ENCODE measurements at places on chromosomes 4 and X. TPM values are rescaled to one million over a fixed set of nuclear protein-coding genes. Genes with fewer than 3 reads are reported as not detected.

- DNase-seq: no peak
These were observed 39.3 kb downstream of the SLAIN2 start for GRCh38 chr4:48380583-48381167.

The MAPK10 gene
- polyA plus RNA-seq: 15.5 TPM

DNA sequence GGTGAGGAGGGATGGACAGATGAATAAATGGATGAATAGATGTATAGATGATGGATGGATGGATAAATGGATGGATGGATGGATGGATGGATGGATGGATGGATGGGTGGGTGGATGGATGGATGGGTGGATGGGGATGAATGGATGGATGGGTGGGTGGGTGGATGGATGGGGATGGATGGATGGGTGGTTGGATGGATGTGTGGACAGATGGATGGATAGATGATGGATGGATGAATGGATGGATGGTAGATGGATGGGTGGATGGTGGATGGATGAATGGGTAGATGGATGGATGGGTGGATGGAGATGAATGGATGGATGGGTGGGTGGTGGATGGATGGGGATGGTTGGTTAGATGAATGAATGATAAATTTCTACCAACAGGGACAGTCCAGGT, 207.0 kb upstream of the PSAPL1 start:
- no peak for DNase-seq

DNA sequence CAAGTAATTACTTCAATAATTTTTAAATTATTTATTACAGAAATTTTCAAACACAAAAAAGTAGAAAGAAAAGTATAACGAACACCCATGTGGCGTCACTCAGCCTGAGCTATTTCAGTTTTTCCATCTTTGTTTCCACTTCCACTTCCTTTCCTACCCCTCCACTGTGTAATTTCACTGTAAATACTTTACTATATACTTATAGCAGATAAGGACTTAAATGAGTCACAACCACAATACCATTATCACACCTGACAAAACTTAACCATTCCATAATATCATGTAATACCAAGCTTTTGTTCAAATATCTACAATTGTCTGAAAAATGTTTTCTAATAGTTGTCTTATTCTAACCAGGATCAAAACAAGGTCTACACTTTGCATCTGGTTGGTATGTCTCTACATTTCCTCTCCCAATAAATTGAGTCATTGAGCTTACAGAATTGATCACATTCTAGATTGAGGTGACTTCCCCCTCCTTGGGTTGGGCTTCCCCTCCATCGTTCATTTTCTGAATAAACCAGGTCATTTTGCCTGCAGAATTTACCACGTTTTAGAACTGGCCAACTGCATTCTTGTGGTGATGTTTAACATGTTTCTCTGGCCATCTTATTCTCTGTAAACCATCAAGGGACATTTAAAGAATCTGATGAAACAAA, 48.7 kb downstream of the ATP10D start:
- DNase-seq: no peak

GRCh38 chrX:49995107-49995731, 72.8 kb downstream of the CLCN5 start:
- DNase-seq: no peak

The TMEM128 gene
- polyA plus RNA-seq: 31.3 TPM

- DNase-seq: no peak
These were observed 2.4 kb downstream of the MEPE start for GRCh38 chr4:87835197-87835596.

The SUPT20HL1 gene
- polyA plus RNA-seq: 0.04 TPM

GRCh38 chr4:75235359-75235951, 278.7 kb downstream of the RCHY1 start:
- DNase-seq: no peak

DNA sequence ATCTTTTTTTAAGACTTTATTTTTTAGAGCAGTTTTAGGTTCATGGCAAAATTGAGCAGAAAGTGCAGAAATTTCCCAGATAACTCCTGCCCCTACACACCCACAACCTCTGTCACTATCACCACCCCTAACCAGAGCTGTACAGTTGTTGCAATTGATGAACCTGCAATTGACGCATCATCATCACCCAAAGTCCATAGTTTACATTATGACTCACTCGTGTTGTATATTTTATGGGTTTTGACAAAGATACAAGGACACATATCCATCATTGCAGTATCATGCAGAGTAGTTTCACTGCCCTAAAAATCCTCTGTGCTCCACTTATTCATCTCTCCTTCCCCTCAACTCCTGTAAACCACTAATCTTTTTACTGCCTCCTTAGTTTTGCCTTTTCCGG, 34.5 kb upstream of the WAS start:
- no peak for DNase-seq

DNA sequence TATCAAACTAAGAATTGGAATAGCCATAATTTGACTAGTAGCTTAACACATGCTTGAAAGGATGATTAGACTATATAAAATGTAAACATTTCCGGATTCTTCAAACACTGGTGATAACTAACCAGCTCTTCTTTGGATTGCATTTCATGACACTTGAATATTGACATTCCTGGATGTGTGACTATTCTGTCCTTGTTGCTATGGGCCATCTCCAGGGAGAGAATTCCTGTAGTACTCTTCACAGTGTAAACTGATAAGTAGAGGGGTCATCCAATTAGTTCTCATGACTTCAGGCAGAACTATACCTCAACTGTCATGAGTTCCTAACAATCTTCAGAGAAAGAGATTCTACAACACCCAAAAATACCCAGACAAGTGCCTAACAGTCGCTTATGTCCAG, 1026.7 kb upstream of the TENM3 start:
- DNase-seq: no peak

The MAGEB1 gene
- not detected for polyA plus RNA-seq
